Activated CD4-positive, alpha-beta memory T cell treated with anti-CD3 and anti-CD28 coated beads for 36 hours (primary cell): ENCODE measurements at places on chromosomes 4 and X.

DNA sequence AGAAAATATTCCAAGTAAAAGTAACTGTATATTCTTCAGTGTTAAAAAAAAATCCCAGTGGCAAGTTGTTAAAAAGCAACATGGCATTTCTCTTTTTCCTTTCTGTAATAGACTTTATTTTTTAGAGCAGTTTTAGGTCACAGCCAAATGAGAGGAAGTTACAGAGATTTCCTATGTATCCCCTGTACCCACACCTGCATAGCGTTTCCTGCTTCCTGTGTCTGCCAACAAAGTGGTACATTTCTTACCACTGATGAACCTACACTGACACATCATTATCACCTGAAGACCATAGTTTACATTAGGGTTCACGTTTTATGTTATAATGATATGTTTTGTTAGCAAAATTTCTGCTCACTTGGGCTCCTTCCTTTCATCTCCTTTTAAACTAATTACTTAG is 124.7 kb downstream of the GPAT3 start:
- no peak for DNase-seq

GRCh38 chr4:119189638-119190037 is 22.9 kb upstream of the USP53 start:
- no peak for DNase-seq

GRCh38 chr4:40205259-40206198 is 8.7 kb downstream of the RHOH start:
- DNase-seq: peak; percentile 69

DNA sequence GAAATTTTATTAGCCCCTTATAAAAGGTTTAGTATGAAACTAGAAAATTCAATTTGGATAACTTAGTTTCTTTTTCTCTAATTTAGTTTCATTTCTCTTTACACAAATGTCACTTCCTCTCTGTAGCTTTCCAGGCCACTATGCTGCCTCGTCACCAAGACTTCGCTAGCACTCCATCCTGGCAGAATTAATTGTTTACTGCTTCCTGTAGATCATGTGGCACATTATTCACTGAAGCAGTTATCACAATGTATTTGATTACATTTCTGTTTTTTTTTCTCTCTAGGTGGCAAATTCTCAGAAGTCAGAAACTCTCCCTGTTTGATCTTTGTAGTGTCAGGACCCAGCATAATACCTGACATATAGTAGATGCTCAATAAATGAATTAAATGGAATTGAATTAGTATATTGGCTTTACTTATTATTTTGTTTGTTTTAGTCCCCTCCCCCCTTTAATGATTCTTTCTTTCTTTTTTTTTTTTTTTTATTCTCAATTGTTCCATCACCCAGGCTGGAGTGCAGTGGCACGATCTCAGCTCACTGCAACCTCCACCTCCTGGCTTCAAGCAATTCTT is 9.3 kb upstream of the SAT1 start:
- DNase-seq: peak; percentile 57

DNA sequence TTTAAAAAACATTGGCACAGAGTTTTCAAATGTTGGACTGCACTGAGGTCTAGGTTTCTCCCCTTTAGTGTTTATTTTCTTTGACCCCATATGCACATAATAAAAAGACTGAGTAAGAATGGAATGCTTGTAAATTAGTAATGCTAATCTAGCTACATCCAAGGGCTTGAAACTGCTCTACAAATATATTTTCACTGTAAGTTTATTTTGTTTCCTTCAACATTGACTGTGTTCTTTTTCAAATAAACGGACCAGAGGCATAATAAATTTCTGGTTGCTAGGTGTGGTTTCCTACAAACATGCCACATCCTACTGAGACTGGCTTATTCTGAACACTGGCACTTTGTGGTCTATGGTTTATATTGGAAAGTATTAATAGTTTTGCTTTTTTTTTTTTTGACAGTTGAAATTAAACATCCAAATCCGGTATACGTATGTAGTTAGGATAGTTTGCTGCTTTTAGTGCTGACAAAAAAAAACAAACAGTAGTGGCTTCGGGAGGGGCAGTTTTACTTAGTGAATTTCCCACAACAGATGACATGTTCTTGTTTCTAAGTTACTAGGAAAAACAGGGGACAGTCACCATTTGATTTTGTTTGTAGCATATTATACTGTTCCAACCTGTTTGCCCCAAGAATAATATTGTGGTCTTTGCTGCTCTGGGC is 13.2 kb downstream of the CA5B start:
- no peak for DNase-seq

- DNase-seq: no peak
Observed at GRCh38 chr4:72169861-72170260, 138.1 kb downstream of the NPFFR2 start.

DNA sequence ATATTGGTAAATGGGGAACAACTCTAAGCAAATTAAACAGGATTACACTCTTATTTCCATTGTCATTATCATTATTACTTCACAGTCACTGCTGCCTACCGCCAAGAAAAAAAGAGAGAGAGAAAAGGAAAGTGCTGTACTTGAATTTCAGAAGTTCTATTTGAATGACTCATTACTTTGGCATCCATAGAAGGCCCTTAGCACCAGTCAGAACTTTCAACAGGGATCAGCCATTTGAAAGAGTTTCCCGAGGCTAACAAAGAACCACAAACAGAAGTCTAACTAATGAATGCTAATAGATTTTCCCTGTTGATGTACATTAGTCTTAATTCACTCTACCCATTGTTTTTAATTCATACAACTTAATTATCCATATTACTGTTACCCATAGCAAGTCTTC is 116.3 kb downstream of the SHROOM4 start:
- DNase-seq: no peak
